ENCODE measurements at places on chromosomes 11 and 22.

- DNase-seq: no peak
Measured at GRCh38 chr22:29342577-29343312, 27.2 kb upstream of the RASL10A start.

- DNase-seq: no peak
Measured at GRCh38 chr11:1059759-1060158, 14.9 kb upstream of the MUC2 start.

GRCh38 chr11:117595440-117595839 lies 201.6 kb downstream of the DSCAML1 start:
- DNase-seq: no peak

DNA sequence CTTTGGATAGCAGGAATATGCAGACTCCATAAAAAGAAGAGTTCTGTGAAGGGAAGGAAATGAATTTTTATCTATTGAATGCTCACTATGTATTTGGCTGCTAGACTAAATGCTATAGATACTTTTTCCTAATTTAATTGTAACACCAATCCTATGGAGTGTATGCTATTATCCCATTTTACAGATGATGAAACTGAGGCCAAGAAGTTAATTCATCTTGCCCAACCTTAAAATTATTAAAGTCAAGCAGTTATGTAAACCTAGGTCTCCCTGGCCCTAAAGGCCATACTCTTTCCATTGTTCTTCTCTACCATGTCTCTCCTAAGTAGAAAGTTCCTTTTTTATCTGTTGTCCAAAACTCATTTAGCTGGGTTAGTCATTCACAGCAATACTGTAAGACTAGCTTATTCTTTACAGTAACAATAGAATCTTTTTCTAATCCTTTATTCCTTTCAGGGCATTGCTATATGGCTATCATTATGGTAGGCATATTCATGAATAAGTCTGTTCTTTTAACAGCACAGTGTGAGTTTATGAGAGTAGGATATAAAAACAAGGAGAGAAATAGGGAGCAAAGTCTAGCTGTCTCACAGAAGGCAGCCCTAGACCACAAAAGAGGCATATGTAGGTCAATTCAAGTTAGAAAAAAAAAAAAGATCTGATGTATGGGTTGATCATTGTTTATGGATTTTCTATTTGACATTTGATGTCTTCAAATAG lies 50.5 kb downstream of the MAML2 start:
- no peak for DNase-seq

- DNase-seq: no peak
Measured at GRCh38 chr11:697811-698311, 2.2 kb downstream of the TMEM80 start.

- no peak for DNase-seq
Measured at GRCh38 chr22:27179161-27179560, 521.8 kb downstream of the MIAT start.

DNA sequence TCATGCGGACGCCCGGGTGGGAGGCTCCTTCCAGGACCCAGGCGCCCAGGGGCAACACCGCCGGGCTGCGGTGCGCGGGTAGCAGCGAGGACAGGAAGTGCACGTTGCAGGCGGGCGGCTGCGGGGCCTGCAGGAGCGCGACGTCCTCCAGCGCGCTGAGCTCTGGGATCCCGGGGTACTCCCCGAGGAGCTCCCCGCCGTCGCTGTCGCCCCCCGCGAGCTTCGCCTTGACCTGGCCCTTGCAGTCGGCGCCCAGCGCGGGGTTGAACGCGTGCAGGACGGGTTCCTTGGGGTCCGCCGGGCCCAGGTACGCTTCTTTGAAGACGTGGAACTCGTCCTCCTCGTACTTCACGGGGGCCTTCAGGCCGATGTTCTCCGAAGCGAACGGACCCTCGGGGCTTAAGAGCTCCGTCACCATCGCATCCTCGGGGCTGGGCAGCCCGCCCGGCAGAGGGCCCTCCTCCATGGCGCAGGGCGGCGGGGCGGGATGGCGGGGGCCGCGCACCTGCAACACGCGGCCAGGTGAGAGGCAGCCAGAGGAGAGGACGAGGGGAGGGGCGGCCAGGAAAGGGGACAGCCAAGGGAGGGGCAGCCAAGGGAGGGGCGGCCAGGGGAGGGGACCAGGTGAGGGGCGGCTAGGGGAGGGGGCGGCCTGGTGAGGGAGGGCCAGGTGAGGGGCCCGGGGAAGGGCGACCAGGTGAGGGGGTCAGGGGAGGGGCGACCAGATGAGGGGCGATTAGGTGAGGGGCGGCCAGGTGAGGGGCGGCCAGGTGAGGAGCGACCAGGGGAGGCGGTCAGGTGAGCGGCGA lies 921 bp downstream of the TESMIN start:
- no peak for DNase-seq

DNA sequence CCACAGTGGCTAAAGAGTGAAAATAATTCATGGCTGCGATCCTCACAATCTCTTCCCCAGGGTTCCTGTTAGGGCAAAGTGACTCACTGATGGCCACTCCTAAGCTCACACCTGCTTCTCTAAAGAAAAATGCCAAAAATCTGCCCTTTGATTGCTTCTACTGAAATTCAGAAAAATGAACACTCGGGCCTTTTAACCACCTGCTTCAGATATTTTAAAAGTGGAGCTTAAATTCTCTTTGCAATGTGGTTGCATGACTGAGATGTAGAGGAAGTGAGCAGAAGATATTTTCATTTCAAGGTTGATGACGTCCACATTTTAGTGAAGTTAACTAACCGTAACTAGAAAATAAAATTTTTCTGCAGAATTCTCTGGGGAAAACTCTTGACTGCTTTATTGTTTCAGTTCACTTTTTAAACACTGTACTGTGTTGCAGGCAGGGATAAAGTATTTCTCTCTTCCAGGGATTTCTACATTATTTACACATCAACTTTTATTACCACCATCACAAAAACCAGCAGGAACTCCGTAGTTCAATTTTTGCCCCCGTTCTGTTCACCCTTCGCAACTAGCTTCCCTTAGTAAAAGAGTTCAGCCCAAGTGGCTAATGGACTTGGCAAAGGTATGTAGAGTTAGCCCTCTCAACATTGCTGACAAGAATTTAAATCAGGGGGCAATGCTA lies 8.5 kb downstream of the RAB30 start:
- DNase-seq: no peak

All from NCI-H146 (cell line).